Sigmoid colon (tissue), 7 donors: ENCODE measurements at places on chromosomes 2 and 18. TPM values are rescaled to one million over a fixed set of nuclear protein-coding genes. Genes with fewer than 3 reads are reported as not detected.

The GAL3ST2 gene
- total RNA-seq, result not detected

The MDH1B gene
- 2.2 TPM for total RNA-seq

The STK17B gene
- 11.1 TPM for total RNA-seq

The NOSTRIN gene
- 13.3 TPM for total RNA-seq

DNA sequence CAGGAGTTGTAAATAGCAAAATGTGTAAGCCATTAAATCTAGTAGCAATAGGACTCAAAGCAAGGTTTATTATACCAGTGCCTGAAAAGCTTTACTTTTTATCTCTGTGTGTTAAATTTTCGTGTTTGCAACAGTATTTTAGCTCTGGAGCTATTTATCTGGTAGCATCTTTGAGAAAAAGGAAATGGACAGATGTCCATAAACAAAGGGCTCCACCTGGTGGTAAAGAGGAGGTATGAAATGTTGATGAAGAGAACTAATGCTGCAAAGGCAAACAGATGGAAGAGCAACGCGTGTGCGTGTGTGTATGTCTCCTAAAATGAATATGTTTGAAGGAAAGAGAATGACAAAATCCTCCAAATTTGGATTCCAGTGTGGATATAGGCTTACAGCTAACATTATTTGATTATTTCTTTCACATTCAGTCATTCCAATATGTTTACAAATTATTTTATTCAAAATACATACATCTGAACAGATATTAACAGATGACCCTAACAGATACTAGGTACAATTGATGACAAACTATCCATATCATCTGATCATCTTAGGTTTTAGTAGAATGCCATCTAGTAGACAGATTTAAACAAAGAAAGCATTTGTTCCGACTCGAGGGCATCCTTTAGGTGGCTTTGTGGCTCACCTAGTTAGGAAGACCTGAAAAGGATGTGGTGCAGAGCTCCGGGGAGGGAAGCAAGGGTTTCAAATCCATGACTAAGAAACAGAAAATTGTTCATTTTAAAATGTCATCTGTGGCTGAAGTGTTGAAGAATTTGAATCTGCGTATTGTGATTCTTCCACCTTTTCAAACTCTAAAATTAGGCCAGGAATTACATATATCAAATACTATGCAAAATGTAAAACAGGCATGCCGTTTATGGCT, 383.3 kb downstream of the MTX2 start:
- peaks cover 10% of the 10 kb centered on the region for H3K4me1 ChIP-seq
- H3K4me3 ChIP-seq, result no peak overlapping the region
- no peak overlapping the region for H3K27ac ChIP-seq
- no peaks in the 10 kb centered on the region for H3K27me3 ChIP-seq
- DNase-seq, result no peak
